ENCODE measurements at places on chromosomes 12 and 14. TPM values are rescaled to one million over a fixed set of nuclear protein-coding genes. Genes with fewer than 3 reads are reported as not detected.

- H3K36me3 ChIP-seq = no peaks in the 10 kb centered on the region
- H3K27me3 ChIP-seq = no peaks in the 10 kb centered on the region
- H3K4me3 ChIP-seq = no peak overlapping the region
- DNase-seq = no peak
- peaks cover 20% of the 10 kb centered on the region for H3K4me1 ChIP-seq
Measured at GRCh38 chr12:96912261-96912660, 5.2 kb downstream of the NEDD1 start.

DNA sequence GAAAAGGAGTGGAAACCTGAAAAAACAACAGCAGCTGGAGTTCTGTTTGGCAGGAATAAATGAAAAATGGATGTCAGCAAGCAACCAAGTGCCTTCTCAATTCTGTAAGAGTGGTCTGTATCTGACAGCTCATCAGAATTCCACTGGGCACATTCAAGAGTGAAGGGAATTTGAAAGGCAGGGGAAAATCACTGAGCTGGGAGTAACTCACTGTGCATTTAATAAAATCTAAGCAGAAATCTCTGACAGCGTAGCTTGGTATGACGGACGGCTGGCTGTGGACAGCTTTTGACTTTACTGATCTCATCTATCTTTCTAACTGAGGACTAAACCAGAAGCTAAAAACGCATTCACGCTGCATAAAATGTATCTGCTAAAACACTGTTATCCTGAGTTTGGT, 153.4 kb downstream of the RIMBP2 start:
- H3K36me3 ChIP-seq = no peaks in the 10 kb centered on the region
- no peaks in the 10 kb centered on the region for H3K4me1 ChIP-seq
- no peak overlapping the region for H3K4me3 ChIP-seq
- no peak overlapping the region for H3K27ac ChIP-seq
- no peak for DNase-seq

DNA sequence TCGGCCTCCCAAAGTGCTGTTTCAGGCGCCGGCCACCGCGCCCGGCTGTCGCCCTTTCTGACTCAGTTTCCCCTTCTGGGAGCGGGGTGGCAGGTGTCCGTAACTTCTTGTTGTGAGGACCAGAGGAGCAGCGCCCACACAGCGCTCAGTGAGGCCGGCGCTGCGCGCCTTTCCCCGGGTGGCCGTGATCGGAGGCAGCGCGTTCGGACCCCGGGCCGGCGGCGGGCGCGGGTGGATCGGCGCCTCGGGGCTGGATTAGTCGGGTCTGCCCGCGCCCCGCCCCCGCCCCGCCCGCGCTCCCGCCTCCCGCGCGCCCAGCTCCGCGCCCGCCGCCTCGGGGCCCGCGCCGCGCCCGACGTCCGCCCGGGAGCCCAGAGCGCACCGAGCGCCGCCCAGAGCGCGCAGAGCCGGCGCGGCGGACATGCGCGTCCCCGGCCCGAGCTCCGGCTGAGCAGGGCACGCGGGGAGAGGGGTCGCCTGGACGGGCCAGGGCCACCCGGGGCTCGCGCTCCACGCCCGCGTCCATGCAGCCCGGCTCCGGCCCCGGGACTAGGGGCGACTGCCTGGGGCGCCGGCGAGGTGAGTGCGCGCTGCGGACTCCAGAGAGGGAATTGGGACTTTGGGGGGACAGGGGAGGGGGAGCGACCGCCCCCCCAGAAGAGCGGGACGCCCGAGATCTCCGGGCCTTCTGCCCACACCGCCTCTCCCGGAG, 50.6 kb downstream of the LRCOL1 start:
- DNase-seq = no peak
- no peak overlapping the region for H3K27ac ChIP-seq
- H3K4me1 ChIP-seq = peaks cover 6% of the 10 kb centered on the region
- H3K4me3 ChIP-seq = peak overlapping the region; percentile 61

DNA sequence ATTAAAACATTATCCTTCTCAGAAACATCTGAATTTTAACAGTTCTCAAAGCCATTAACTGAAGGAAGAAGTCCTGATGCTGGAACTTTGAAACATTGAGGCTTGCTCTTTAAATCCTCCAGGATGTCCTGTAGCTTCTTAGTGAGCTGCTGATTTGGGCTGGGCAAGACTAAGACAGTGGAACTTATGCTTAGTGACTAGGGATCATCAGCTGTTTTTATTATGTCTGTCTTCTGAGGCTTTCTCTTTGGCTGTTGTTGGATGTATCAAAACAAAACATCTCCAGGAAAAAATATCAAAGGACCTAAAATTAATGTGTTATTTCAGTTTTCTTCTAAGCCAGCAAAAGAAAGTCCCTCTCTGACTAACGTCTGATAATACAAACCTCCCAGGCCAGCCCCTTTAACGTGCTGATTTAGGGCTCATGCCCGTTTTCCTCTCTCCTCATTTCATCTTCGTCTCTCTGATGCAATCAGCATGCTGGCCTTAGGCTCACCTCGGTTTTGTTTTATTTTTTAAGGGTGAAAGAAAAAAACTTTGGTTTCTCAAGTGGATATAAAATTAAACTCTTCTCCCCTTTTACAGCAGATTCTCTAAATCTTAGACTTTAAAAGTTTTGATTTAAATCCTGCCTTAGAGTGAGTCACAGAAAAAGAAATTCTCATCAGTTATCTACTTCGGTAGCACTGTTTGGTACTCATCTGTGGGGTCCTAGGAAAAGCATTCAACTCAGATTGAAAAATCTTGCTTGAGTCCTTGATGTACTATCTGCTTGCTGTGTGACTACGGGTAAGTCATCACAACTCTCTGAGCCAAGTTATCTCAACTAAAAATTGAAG, 106.2 kb upstream of the CCDC91 start:
- no peak overlapping the region for H3K4me3 ChIP-seq
- DNase-seq = no peak
- H3K27me3 ChIP-seq = no peaks in the 10 kb centered on the region
- no peak overlapping the region for H3K27ac ChIP-seq

DNA sequence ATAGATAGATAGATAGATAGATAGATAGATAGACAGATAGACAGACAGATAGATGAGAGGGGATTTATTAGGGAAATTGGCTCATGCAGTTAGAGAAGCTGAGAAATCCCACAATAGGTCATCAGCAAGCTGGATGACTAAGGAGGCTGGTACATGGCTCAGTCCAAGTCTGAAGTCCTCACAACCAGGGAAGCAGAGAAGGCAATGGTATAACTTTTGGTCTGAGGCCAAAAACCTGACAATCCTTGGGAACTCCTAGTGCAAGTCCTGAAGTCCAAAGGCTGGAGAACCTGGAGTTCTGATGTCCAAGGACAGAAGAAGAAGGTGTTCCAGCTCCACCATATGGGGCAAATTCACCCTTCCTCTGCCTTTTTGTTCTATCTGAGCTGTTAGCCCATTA, 517.6 kb upstream of the ATP2B1 start:
- no peaks in the 10 kb centered on the region for H3K36me3 ChIP-seq
- H3K27me3 ChIP-seq = no peaks in the 10 kb centered on the region
- DNase-seq = no peak
- H3K27ac ChIP-seq = no peak overlapping the region
- peaks cover 13% of the 10 kb centered on the region for H3K4me1 ChIP-seq
- H3K4me3 ChIP-seq = no peak overlapping the region

DNA sequence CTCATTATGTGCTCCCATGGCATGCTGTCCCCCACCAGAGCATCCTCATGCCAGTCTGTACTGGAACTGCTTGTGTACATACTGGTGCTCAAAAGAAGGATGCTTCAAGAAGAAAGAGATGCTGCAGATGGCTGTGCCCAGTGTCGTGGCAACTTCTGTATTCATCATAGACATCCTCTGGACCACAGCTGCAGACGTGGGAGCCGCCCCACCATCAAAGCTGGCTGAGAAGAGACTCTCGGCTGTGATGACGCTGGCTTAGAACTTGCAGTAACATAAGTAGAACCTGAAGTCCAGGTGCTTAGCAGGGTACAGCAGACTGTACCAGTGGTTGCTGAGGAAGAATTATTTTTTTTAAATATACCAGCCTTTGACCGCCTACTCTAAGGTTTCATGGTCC, 112.6 kb upstream of the ARHGAP5 start:
- H3K27me3 ChIP-seq = no peaks in the 10 kb centered on the region
- DNase-seq = no peak
- no peaks in the 10 kb centered on the region for H3K36me3 ChIP-seq
- H3K4me1 ChIP-seq = peaks cover 26% of the 10 kb centered on the region

TTC8 gene
- total RNA-seq = 27.2 TPM

DNA sequence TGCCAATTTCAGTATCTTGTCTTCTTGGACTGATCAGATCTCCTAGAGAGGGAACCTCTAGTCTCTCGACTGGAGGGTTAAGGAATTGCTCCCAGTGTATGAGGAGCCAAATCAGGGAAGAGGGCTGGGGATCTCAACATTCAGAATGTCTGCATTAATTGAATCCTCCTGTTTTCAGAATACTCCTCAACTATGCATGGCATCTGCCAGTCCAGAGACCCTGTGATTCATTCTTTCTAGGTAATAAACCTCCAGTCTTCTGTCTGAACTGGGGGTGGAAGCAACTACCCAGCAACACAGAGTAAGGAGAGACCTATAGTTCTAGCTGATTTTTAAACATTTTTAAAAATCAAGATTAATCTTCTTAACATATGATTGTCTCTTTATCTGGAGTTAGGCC, 92.7 kb downstream of the AKAP6 start:
- H3K36me3 ChIP-seq = no peaks in the 10 kb centered on the region
- peaks cover 22% of the 10 kb centered on the region for H3K4me1 ChIP-seq
- no peak overlapping the region for H3K4me3 ChIP-seq

DNA sequence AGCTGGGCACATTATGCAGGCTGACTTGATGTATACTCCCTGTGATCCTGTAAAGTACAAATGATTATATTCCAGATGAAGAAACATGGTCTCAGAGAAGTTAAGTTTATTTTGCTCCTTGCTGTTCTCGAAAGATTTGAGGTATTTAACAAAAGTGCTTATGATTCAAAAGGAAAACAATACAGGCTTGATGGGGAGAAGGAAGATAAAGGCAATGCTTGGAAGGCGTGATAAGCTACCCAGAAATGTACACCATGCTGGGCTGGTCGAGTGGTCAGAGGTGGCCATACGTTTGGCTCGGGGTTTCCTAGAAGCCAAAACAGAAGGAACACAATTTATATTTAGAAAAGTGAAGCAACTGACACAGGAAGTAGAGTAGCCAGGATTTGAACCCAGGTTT, 201.0 kb downstream of the KTN1 start:
- no peak for DNase-seq
- H3K4me1 ChIP-seq = peaks cover 37% of the 10 kb centered on the region
- H3K4me3 ChIP-seq = no peak overlapping the region
- peak overlapping the region; percentile 87 for H3K27ac ChIP-seq

DNA sequence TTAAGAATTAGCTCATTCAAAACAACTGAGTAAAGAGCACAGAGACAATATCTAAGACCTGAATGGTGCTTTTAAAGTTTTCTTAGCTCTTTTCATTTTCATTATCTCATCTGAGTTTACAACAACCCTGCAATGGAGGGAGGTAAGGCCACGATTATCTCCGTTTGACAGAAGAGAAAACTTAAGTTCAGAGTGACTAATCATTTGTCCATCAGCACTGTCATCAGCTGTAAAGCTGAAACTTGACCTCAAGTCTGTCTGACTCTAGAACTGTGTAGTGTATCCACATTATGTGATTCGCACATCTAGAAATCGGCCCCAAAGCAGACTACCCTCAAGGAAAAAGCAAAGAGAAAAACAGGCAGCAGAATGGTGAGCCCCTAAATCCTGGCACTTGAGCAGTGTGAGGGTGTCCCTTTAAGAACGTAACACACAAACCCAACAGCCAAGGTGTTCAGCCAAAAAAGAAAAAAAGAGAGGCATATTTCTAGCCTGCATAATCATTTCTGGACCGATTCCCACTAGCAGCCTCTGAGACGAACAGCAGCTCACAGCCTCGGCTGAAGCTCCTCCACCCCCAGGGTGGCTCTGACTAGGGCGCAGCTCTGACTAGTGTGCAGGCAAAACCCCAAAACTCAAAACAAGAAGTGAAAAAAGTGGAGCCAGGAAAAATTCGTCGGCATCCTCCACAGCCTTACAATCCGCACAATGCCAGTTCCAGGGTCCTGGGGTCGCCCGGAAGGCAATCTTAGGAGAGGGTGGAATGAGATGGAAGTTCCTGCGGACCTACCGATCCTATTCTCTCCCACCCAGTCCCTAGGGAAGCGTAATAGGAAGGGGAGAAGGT, 1.6 kb downstream of the STXBP6 start:
- no peaks in the 10 kb centered on the region for H3K36me3 ChIP-seq
- peaks cover 32% of the 10 kb centered on the region for H3K27me3 ChIP-seq
- peaks cover 21% of the 10 kb centered on the region for H3K4me1 ChIP-seq
- peak overlapping the region; percentile 65 for H3K4me3 ChIP-seq

CLEC4D gene
- not detected for total RNA-seq

DNA sequence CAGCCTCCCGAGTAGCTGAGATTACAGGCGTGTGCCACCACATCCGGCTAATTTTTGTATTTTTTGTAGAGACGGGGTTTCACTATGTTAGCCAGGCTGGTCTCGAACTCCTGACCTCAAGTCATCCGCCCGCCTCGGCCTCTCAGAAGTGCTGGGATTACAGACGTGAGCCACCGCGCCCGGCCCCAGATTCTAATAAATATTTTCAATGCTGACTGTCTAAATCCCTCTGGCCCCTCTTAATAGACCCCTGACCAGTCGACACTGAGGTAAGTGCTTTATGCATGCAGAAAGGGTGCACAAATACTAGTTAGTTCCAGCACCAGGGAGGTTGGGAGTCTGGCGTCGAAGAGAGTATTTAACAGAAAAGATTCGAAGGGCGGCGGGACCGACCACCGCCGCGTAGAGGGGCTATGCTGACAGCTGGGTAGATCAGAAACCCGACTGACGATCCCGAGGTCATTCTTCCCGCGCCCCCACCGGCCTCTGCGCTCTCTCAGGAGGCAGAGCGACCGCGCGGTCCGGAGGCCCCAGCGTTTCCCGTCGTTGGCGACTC, 1.1 kb upstream of the SPATS2 start:
- peak overlapping the region; percentile 88 for H3K4me3 ChIP-seq
- H3K4me1 ChIP-seq = peaks cover 38% of the 10 kb centered on the region
- peaks cover 1% of the 10 kb centered on the region for H3K27me3 ChIP-seq
- H3K36me3 ChIP-seq = no peaks in the 10 kb centered on the region
- no peak for DNase-seq
- H3K27ac ChIP-seq = peak overlapping the region; percentile 97

GRCh38 chr12:120873226-120873625, 30.9 kb downstream of the SPPL3 start:
- DNase-seq = no peak
- no peak overlapping the region for H3K27ac ChIP-seq
- H3K4me1 ChIP-seq = peaks cover 43% of the 10 kb centered on the region

PLBD1 gene
- total RNA-seq = 5.5 TPM

RIPK3 gene
- total RNA-seq = 0.80 TPM

CARMIL3 gene
- total RNA-seq = 0.60 TPM

KRT80 gene
- total RNA-seq = 10.7 TPM

DNA sequence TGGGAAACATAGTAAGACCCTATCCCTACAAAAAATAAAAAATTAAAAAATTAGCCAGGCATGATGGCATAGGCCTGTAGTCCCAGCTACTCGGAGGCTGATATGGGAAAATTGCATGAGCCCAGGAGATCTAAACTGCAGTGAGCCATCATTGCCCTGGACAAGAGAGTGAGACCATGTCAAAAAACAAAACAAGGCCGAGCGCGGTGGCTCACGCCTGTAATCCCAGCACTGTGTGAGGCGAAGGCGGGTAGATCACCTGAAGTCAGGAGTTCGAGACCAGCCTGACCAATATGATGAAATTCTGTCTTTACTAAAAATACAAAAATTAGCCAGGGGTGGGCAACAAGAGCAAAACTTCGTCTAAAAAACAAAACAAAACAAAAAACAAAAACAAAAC, 51.6 kb downstream of the FAM186A start:
- no peaks in the 10 kb centered on the region for H3K36me3 ChIP-seq
- H3K4me1 ChIP-seq = no peaks in the 10 kb centered on the region
- H3K4me3 ChIP-seq = no peak overlapping the region
- no peak for DNase-seq

KRT6C gene
- not detected for total RNA-seq

ADCY4 gene
- total RNA-seq = 5.2 TPM
